HT-29 (cell line): ENCODE measurements at places on chromosomes 2 and 18.

- no peak for DNase-seq
Observed at GRCh38 chr2:65340898-65341681, 91.3 kb downstream of the SPRED2 start.

DNA sequence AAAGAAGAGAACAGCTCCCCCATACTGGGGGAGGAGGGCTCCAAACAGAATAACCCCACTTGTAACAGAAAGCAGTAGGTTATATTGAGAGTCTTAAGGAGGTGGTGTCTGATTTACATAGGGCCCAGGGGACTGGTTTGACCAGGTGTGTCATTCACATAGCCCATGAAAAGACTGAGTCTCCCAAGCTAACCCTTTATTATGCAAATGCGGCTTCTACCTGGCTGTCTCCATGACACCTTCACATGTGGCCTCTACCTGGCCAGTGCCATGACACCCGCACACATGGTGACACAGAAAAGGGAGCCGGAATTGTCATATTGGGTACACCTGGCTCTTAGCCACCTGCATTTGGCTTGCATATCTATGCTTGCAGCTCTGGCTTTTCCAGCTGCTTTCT, 1057.2 kb upstream of the PIK3C3 start:
- DNase-seq, result no peak

- no peak for DNase-seq
Observed at GRCh38 chr18:76319366-76319765, 175.7 kb downstream of the ZNF516 start.

DNA sequence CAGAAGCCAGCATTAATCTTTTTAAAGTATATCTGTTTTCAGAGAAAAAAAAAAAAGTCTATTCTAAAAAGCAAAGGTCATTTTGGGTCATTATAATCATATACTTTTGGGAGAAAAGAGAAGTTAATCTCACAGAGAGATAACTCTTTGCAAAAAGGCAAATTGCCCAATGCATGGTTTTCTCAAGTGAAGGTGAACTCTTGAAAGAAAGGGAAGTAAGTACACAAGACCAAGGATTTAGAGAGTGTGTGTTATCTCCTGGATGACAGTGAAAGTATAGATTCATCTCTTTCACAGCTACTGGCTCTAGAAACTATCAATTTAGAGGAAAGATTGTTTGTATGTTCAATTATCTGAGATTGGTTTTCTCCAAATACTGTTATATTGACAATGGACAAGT, 151.4 kb downstream of the CD8B2 start:
- no peak for DNase-seq

DNA sequence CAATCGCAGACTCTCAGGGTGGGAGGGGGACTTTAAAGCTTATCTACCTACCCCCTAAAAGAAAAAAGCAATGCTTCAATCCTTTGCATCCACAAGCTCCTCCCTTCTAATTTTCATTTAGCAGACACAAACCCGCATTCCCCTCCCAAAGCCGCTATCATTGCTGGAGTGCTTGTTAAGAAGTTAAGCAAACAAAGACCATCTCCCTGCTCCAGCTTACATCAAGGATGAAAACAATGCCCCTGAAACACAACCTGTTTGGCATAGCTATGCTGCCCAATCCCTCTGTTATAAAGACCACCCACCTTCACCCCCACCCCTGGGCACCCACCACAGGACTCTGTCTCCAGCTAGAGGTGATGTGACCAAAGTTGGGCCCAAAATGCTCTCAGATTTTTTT, 33.0 kb downstream of the REEP1 start:
- no peak for DNase-seq

GRCh38 chr18:22702806-22703205, 230.3 kb upstream of the RBBP8 start:
- DNase-seq, result no peak

DNA sequence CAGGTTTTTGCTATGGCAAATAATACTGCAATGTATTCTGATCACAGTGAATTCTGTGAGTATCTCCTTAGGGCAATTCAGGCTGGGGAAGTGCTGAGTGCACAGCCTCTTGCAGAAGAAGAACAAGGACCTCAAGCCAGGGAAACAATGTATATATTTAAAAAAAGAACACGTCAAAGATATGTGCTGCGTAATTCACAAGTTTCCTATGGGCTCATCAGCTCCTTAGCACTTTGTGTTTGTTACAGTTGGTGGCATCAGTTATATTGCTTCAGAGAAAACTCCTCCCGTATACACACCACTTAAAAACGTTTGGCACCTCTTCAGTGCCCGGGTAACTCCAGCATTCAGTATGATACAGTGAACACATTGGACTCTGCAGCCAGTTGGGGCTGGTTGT, 16.5 kb upstream of the MARCO start:
- no peak for DNase-seq

DNA sequence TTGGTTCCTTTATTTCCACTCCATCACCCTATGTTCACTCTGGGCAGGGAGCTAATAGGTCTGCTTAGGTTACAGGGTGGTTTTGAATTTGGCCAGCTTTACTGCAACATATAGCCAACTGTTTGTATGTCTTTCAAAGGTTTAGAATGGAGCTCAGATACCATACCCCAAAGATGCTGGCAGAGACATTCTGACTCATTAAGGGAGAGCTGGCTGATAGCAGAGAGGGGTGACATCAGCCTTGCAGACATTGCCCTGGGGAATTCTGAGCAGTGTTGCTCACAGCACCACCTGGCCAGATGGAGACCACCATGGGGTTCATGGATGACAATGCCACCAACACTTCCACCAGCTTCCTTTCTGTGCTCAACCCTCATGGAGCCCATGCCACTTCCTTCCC, 2.1 kb downstream of the PROKR1 start:
- DNase-seq, result no peak

DNA sequence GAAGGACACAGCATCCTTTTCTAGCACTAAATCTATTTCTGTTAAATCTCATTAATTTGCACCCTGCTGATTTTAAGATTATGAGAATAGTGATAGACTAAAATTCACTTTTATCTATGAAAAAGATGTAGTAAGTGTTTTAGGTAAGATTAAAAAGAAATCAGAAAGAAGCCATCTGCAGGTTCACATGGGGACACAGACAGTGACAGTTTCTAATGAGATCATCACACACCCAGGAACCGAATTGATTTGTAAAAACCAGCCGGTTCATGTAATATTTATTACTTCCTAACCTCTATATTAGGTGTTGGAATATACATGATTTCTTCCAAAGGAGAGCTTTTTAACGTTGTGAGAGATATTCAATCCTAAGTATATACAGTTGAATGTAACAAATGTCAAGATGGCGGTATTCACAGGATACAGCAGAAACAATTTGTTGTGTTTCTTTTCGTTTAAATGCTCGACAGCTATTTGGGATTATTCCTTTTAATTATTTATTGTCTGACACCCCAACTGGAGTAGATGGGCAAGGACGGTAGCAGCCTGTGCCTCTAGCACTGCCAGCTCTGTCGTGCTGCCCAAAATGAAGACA, 223.4 kb downstream of the CCDC102B start:
- no peak for DNase-seq

DNA sequence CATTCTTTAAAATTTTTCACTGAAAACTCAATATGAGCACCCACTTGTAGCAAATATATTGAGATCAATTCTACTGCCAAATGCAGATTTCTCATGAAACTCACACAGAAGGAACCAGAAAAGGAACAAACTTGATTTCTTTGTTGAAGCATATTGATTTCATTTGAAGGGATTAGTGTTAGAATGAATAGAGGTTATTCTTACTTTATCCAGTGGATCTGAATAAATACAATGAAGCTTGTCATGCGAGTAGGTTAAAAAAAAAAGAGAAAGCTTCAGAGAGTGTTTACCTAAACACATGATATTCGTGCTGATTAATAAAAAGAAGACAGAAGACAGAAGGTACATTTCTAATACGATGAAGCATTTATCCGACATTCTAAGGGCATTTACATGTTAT, 226.7 kb upstream of the ZSWIM2 start:
- no peak for DNase-seq

GRCh38 chr18:79366177-79367094, 29.3 kb upstream of the NFATC1 start:
- no peak for DNase-seq
